ENCODE measurements at places on chromosomes 1 and 21.

GRCh38 chr1:153763365-153764225, 11.6 kb upstream of the SLC27A3 start:
- no peaks in the 10 kb centered on the region for H3K4me1 ChIP-seq
- peaks cover 94% of the 10 kb centered on the region for H3K36me3 ChIP-seq
- no peak overlapping the region for H3K4me3 ChIP-seq
- no peaks in the 10 kb centered on the region for H3K27me3 ChIP-seq
- no peak for DNase-seq
- peak overlapping the region; percentile 50 for H3K27ac ChIP-seq

GRCh38 chr1:240658312-240658960, 46.5 kb upstream of the GREM2 start:
- H3K27ac ChIP-seq = no peak overlapping the region
- no peaks in the 10 kb centered on the region for H3K4me1 ChIP-seq
- H3K4me3 ChIP-seq = no peak overlapping the region
- H3K36me3 ChIP-seq = no peaks in the 10 kb centered on the region
- no peak for DNase-seq

DNA sequence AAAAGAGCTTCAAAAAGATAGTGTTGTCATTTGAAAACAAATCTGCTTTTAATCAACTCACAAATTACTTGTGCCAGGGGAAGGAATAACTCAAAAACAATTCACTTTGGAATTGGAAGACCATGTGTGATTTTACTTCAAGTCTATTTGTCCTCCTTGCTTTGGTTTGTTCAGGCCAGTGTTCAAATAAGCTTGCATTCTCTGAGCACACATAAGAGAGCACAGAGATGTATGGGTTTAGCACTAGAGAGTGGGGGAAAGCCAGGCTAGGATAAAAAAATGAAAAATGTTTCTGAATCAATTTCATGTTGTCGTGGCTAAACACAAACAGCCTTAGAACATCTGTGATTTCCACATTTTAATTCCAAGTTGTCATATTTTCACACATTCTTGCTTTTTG, 325.7 kb upstream of the LYPLAL1 start:
- H3K27me3 ChIP-seq = no peaks in the 10 kb centered on the region
- no peak overlapping the region for H3K27ac ChIP-seq
- H3K36me3 ChIP-seq = no peaks in the 10 kb centered on the region
- no peak for DNase-seq

DNA sequence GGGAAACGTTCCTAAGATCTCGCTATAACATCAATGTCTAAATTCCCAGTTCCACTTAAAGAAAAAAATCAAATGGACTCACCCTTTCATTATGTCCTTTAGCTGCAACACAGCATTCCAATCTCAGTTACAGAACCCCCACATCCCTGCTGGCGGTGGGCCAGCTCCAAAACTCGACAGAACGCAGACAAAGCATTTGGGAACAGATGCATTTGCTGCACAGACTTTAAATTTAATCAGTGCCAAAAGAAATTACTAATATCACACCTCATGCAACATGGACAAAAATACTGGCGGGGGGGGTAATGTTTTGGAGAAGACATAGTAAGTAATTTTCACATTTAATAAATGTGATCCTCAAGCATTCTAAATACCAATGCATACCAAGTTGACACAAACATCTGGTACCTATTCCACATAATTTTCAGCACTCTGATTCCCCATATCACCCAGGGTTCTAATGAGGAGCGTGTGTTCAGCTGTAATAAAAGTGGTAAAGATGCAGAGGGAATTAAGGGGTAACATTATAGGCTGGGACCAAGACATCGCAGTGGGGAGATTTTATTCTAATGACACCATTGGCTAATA, 79.7 kb downstream of the TGFBR3 start:
- peaks cover 74% of the 10 kb centered on the region for H3K4me1 ChIP-seq
- H3K27me3 ChIP-seq = no peaks in the 10 kb centered on the region
- H3K4me3 ChIP-seq = no peak overlapping the region

DNA sequence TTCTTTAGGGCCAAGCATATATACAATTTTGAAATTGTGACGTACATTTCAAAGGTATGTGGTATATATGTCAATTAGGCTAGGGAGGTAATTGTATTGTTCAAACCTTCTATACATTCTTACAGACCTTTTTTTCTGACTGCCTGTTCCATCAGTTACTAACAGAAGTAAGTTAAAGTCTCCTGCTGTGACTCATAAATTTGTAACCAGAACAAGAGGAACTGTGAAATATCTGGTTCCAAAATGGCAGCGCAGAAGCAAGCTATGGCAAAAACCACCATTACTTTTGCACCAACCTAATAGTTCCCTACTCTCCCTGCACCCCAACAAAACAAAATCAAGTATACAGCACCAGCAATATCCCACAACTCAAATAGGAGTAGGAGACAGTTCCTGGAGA, 93.6 kb downstream of the ENAH start:
- no peaks in the 10 kb centered on the region for H3K4me1 ChIP-seq
- no peak overlapping the region for H3K4me3 ChIP-seq
- H3K36me3 ChIP-seq = no peaks in the 10 kb centered on the region
- H3K27me3 ChIP-seq = peaks cover 10% of the 10 kb centered on the region

GRCh38 chr1:207316622-207317391, 4.7 kb upstream of the CD55 start:
- no peak for DNase-seq
- H3K4me1 ChIP-seq = peaks cover 15% of the 10 kb centered on the region
- peaks cover 4% of the 10 kb centered on the region for H3K36me3 ChIP-seq
- H3K27ac ChIP-seq = no peak overlapping the region
- no peak overlapping the region for H3K4me3 ChIP-seq

GRCh38 chr1:206004826-206005225, 1.6 kb upstream of the RAB7B start:
- H3K27ac ChIP-seq = no peak overlapping the region
- DNase-seq = no peak
- H3K27me3 ChIP-seq = peaks cover 16% of the 10 kb centered on the region

DNA sequence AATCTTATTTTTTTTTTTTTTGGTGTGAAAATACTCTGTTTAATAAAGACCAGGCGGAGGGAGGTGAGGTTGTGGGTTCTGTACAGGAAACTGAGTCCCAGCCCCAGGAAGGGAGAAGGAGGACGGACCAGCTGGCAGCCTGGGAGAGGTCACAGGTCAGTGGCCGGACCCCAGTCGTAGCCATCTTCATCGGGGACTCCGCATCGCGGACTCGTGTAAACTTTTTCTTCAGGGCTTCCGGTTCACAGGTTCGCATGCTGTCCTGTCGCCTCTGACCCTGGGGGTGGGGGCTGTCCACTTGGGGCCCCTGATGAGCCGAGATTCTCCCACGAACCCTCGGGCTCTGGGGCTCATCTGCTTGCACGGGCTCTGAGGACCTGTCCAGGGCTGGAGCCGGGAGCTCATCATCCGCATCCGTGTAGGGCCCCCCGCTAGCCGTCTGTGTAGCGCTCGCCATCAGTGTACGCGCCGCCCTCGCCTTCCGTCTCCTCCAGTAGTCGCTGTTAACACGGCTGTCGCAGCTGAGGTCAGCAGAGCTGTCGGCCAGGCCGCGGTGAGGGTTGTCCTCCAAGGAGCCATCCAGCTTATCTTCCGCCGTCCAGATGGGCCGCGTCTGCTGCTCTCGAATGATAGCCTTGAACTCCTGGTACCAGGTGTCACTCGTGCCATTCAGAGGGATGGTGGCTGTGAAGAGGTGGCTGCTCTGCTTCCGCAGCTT, 975.7 kb upstream of the PRMT6 start:
- H3K4me3 ChIP-seq = no peak overlapping the region
- H3K27me3 ChIP-seq = no peaks in the 10 kb centered on the region
- H3K27ac ChIP-seq = no peak overlapping the region

DNA sequence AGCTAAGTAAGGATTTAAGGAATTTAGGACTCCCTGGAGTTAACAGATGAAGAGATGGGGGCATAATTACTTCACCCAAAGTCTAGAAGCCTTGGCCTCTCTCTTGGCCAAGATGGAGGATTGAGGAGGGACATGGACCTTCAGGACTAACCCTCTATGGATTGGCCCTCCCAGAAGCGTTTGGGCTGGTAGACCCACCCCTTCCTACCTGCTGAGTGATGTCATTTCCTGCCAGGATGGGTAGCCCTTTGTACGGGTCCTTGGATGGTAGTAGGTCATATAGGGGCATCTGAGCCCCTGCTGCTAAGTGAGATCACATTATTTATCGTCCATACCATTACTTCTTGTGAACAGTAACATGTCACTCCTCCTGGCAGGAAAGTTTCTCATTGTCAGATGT, 17.7 kb downstream of the LURAP1 start:
- no peaks in the 10 kb centered on the region for H3K27me3 ChIP-seq
- DNase-seq = no peak
- H3K4me3 ChIP-seq = no peak overlapping the region
- H3K36me3 ChIP-seq = no peaks in the 10 kb centered on the region
- H3K27ac ChIP-seq = no peak overlapping the region

DNA sequence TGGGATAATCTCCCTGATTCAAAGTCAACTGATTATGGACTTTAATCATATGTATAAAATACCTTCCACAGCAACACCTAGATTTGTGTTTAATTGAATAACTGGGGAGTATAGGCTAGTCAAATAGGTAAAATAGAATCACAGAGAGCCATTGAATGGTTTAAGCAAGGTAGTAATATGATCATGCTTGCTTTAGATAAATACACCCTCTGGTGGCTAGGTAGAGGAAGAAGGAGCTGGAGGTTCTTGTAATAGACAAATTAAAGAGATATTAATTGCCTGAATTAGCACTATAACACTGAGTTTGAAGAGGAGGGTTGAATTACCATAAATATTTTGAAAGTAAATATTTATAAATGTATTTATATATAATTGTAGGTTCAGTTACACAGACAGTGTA, 40.3 kb downstream of the DIRAS3 start:
- H3K27me3 ChIP-seq = no peaks in the 10 kb centered on the region
- no peak overlapping the region for H3K4me3 ChIP-seq
- H3K36me3 ChIP-seq = no peaks in the 10 kb centered on the region
- H3K4me1 ChIP-seq = no peaks in the 10 kb centered on the region
- DNase-seq = no peak
- H3K27ac ChIP-seq = no peak overlapping the region
